ENCODE measurements at places on chromosomes 2 and 18.
A peak's percentile ranks its signal among the peaks of the same experiment; 100 is the strongest.

DNA sequence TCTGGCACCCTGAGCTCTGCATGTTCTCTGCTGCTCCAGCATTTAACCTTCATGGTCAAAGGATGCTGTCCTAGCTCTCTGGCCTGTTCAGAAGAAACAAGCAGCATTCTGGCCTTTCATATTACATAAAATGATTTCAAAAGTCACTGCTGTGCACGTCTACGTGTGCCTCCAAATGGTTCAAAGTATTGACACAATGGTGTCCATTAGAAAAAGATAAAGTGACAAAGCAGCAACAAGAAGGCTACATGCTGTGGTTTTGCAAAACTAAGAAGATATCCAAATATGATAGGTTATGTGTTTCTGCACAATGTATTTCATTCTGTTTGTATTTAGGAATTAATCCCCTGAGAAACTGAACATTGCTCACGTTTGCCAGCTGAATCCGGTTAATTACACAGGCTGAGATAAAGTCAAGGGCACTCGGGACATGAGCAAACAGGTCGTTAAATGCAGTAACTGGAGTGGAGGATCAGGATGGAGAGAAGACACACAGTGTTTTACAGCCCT is 258.5 kb downstream of the DOK6 start:
- DNase-seq: no peak

- peak; percentile 36 for DNase-seq
Measured at GRCh38 chr2:182915369-182916326, 49.2 kb upstream of the FRZB start.

GRCh38 chr2:235979753-235980435 is 188.3 kb downstream of the GBX2 start:
- DNase-seq: no peak

DNA sequence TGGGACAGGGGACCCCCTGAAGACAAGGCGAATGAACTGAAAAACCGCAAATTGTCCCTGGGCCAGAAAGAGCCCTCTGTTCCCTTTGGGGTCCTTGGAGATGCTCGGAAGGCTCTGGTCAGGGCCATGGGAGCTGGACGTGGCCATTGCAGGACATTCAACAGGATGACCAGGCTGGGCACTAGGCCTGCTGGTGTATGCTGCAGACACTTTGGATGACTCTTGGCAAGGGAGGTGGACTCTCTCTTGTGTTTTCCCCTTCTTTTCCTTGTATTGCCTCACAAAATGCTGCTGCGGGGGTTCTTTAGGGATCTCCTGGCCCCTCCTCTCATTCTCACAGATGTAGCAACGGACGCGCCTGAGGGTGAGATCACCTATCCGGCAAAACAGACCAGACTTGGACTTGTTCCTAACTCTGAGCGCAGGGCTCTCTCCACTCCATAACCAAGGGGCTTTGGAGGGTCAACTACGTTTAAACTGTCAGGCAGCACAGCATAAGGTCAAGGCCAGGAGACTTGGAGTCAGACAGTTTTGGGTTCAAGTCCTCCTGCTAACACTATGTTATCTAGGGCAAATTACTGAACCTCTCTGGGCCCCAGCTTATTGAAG is 41.8 kb upstream of the SH3RF3 start:
- no peak for DNase-seq

Data from NCI-H2171 (cell line).